ENCODE measurements at places on chromosomes 16 and 17.

DNA sequence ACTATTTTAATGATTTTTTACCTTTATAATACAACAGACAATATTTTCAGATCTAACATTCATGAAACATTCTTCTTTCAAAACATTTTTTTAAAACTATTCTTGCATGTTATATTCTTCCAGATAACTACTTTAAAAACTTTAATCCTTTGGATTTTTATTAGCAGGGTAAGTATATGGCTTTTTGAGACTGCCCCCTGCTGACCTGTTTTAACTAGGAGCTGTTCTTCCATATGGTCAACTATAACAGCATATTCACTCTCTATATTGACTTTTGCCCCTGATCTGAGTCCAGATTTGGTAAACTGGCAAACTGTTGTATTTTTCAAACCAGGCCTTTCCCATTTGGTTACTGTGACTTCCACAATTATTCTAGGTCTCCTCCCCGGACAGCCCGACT is 16.5 kb downstream of the ZNF18 start:
- DNase-seq: no peak

- no peak for DNase-seq
Observed at GRCh38 chr16:67930678-67931211, 917 bp downstream of the CTRL start.

DNA sequence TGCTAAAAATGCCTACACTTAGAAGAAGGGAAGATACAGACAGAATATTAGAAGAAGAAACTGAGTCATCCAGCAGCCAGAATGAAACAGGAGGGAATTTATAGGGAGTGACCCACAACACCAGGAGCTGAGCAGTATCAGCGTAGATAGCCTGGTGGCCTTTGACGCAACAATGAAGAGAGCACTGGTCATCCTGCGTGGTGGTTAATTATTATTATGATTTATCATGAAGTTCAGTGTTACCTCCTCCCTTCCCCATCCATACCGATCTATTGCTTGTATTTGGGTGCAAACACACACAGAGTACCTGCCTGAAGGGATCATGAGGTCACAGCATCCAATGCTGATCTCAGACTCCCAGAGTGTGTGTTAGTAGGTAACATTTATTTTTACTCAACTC is 38.5 kb downstream of the ERCC4 start:
- peak; percentile 34 for DNase-seq

GRCh38 chr17:4807605-4808377 is 839 bp downstream of the PLD2 start:
- no peak for DNase-seq

GRCh38 chr17:30920282-30920681 is 1.5 kb upstream of the ADAP2 start:
- no peak for DNase-seq

GRCh38 chr16:11586378-11586855 is 302 bp downstream of the LITAF start:
- no peak for DNase-seq

- no peak for DNase-seq
Observed at GRCh38 chr17:40326014-40326831, 17.2 kb downstream of the RARA start.

DNA sequence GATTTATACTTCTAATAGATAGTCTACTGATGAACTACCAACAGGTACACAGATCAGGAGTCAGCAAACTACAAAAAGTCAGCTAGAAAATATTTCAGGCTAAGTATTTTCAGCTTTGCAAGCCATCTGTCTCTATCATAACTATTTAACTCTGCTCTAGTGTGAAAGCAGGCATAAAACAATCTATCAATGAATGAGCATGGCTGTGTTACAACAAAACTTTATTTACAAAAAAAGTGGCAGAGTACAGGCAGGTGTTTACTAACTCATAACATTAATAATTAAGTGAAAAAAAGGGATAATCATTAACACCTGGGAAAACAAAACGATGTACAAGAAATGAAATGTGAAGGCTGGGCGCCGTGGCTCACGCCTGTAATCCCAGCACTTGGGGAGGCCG is 15.8 kb downstream of the MED13 start:
- DNase-seq: no peak

DNA sequence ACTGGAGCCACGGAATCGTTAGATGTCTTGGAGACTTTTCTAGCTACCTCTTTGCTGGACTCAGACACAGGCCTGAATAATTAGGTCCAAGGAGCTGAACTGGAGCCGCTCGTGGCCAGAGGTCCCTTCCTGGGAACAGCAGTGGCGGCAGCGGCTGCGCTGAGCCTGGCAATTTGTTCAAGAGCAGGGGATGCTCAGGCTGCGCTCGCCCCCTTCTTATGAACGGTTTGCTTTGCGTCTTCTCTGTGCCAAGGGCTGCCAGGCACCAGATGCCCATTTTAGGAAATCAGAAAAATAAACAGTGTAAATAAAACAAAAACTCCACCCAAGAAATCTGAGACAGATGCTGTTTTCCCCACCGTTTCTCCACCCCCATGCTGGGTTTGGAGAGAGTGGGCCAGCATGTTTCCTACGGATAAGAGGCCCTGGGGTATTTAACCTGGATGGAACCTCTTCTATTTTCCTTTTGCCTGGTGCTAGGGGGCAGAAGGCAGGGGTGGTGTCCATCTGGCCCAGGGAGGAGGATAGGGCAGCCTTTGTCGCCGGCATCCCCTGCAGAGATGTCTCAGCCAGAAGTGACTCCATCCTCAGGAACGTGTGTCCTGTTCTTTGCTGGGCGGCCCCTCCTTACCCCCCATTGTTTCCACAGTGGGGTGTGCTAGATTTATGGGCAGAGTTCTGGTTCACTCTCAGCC is 163.4 kb downstream of the SEC14L1 start:
- no peak for DNase-seq

- DNase-seq: no peak
Observed at GRCh38 chr16:84999857-85000480, 11.4 kb downstream of the ZDHHC7 start.

DNA sequence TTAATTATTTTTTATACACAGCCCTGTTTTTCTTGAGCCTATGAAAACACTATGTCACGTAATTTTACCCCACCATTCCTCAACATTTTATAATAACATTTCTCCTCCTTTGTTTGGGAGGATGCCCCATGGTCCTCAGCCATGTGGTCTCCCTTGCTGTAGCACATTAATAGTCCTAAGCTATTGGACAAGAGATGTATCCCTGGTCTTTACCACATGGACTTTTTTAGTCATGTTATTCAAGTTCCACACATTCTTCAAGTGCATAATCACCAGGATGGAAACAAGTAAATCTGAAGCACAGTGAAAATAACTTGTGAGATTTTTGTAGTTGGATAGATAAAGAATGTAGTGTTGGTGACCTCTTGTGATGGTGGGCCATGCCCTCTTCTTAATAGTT is 2.0 kb upstream of the KRTAP2-3 start:
- peak; percentile 40 for DNase-seq

Measured in SW480 (cell line).